Aortic smooth muscle cell (primary cell): ENCODE measurements at places on chromosomes 13 and 19. TPM values are rescaled to one million over a fixed set of nuclear protein-coding genes. Genes with fewer than 3 reads are reported as not detected.

KIR2DL4 gene
- total RNA-seq = not detected in 2 replicates

ZSWIM4 gene
- total RNA-seq = 2.5 and 2.9 TPM in 2 replicates

TECR gene
- 19.9 and 22.3 TPM in 2 replicates for total RNA-seq

PNMA8A gene
- 1.2 and 4.8 TPM in 2 replicates for total RNA-seq

ZNF177 gene
- total RNA-seq = 1.5 and 1.9 TPM in 2 replicates

ASF1B gene
- total RNA-seq = 6.7 and 12.6 TPM in 2 replicates

VSTM2B gene
- total RNA-seq = not detected in 2 replicates

SERP2 gene
- 9.9 and 12.4 TPM in 2 replicates for total RNA-seq

URAD gene
- total RNA-seq = not detected in 2 replicates

ZNF534 gene
- 0.25 TPM in 1 of 2 replicates, not detected in the other for total RNA-seq

SRRM5 gene
- total RNA-seq = 0.06 TPM in 1 of 2 replicates, not detected in the other
